ENCODE measurements at places on chromosomes 2 and 18.

DNA sequence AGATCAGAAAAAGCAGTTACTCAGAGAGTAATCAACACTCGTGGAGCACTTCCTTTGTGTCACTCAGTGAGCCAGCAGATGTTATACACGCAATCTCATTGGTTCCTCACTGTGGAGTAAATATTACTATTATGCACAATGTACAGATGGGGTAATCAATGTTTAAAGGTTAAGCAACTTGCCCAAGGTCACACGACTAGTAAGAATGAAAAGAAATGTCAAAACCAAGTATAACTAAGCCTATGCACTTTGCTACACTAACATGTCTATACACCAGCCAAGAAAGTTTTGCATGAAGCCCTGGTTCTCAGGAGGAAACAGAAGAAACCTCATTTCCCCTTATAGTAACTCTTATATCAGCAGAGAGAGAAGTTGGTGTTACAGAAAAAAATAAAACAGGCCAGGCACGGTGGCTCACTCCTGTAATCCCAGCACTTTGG is 5.4 kb downstream of the METTL21A start:
- DNase-seq: no peak

- no peak for DNase-seq
Observed at GRCh38 chr2:54763636-54764291, 40.3 kb downstream of the EML6 start.

DNA sequence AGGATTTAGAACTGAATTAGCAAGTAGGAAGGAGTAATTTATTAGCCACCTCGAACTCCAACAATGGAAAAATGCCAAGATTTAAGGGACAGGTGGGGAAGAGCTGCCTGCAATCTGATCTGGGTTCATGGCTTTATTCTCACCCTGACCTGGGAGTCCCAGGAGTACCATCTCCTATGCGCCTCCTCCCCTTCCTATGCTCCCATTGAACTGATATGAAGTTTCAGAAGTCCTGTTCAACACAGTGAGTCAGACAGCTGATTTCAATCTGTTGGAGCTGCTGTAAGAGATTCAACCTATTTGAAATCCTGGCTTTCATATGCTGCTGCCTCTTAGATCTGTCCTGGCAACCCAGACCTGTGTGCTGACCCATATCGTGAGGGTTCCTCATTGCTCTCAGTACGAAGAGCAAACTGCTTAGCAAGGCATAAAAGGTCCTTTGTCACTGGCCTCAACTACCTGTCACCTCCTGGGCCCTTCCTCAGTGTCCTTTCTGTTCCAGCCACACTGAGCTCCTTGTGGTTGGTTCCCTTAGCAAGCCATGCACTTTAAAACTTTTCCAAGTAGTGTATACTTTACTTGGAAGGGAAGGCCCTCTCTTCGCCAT is 15.9 kb upstream of the CD28 start:
- no peak for DNase-seq

GRCh38 chr2:95269036-95269680 is 5.1 kb upstream of the PROM2 start:
- no peak for DNase-seq

DNA sequence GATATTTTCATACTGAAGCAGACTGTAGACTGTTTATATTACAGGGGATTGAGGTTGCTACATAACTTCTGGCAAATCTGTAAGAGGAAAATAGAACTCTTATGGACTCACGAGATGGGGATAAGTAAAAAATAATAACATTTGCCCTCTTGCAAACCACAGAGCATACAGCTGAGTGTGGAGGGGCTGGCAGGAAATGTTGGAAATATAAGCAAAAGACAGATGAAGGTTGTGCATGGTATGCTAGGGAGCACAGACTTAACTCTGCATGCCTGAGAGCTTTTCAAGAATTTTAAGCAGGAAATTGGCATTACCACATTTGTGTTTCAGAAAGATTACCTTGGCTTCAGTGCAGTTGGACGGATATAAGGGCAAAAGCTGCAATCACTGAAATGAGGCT is 411.1 kb downstream of the RAD51AP2 start:
- DNase-seq: no peak

GRCh38 chr2:12623051-12623450 is 93.7 kb upstream of the TRIB2 start:
- no peak for DNase-seq

- DNase-seq: no peak
Observed at GRCh38 chr2:8461341-8461740, 220.5 kb upstream of the ID2 start.
